ENCODE measurements at places on chromosomes 11 and 22.
A peak's percentile ranks its signal among the peaks of the same experiment; 100 is the strongest.

DNA sequence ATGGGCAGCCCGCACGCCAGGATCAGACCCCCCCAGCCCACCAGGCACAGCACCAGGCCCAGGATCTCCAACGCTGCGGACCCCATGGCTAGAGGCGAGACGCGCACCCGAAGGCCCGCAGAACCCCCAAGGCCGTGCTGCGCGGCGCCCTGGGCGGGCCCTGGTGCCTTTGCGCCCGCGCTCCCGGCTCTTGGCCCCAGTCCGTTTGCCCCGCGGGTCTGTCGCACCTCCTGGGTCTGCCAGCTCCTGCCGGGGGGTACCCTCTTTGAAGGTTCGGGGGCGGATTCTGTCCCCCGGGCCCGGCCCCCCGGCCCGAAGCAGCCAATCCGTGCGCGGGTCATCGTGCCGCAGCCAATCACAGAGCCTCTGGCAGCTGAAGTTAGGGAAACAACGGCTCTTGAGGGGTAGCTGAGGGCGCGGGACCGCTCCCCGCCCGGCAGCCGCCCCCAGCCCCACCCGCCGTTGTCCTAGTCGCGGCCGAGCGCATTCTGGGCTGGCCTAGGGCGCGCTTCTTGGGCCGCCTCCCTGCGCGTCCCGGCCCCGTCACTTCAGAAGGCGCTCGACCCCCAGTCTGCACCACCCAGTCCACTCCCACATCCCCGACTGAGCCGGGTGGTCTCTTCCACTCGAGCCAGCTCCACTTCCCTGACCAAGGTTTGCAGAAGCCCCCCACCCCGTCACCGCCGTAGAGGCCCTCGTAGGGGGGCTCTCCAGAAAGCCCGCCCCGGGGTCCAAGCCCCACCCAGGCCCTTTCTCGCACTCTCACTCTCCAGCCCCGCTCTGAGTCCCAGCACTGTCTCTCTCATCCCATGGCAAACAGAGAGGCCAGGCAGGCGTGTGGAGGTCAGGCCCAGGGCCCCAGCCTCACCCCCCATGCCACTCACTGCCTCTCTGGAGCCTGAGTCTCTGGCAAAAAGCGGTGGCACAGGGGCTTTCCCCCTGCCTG lies at the start of gene CLDN5:
Gene CLDN5, minus strand, starts transcription at position 241 of the 946 bp plus-strand sequence. Its CDS starts 155 bp downstream, at position 86.
- H3K4me3 ChIP-seq, result peak within 1 kb of the TSS; percentile 37
- no peak for DNase-seq
- no peaks in the 10 kb centered on the region for H3K36me3 ChIP-seq
- peaks cover 20% of the 10 kb centered on the region for H3K4me1 ChIP-seq
- H3K27me3 ChIP-seq, result peaks cover 7% of the 10 kb centered on the region
- no peak within 1 kb of the TSS for H3K27ac ChIP-seq

DNA sequence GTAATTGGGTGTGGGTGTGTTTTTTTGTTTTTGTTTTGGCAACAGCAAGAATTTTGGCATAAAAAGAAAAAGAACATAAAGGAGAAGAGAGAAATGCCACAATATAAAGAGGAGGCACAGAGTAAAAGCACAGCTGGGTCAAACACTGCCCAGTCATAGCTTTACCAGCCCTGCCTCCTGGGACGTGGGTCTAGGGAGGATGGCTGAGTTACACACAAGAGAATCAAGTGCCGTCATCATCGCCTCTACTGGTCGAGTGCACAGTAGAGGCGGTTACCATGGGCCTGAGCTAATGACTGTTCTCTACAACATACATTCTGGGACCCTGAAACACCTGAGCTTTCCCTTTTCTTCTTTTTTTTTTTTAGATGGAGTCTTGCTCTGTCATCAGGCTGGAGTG lies 87.6 kb upstream of the BID start:
- no peaks in the 10 kb centered on the region for H3K4me1 ChIP-seq
- no peak for DNase-seq
- H3K36me3 ChIP-seq, result peaks cover 10% of the 10 kb centered on the region
- no peak overlapping the region for H3K4me3 ChIP-seq

DNA sequence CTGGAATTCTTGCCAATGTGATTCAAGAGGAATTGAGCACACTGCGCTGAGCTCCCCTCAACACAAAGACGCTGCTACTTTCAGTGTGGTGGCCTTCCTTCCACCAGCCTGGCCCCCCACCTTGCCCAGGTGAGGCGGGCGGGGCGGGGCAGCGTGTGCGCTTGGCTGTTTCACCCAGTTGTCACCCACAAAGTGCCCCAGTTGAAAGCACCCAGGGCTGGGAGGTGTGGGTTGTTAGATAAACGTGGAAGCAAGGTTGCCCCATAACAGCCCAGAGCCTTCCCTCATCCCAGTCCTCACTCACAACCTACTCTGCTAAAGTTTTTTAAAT lies 43.1 kb downstream of the CACNG2 start:
- no peak for DNase-seq
- H3K4me1 ChIP-seq, result peaks cover 21% of the 10 kb centered on the region
- no peak overlapping the region for H3K4me3 ChIP-seq
- H3K36me3 ChIP-seq, result no peaks in the 10 kb centered on the region
- H3K27me3 ChIP-seq, result peaks cover 3% of the 10 kb centered on the region

GRCh38 chr11:118000850-118001228 lies 14.6 kb downstream of the IL10RA start:
- DNase-seq, result no peak
- H3K4me1 ChIP-seq, result no peaks in the 10 kb centered on the region
- H3K36me3 ChIP-seq, result no peaks in the 10 kb centered on the region
- no peak overlapping the region for H3K27ac ChIP-seq

DNA sequence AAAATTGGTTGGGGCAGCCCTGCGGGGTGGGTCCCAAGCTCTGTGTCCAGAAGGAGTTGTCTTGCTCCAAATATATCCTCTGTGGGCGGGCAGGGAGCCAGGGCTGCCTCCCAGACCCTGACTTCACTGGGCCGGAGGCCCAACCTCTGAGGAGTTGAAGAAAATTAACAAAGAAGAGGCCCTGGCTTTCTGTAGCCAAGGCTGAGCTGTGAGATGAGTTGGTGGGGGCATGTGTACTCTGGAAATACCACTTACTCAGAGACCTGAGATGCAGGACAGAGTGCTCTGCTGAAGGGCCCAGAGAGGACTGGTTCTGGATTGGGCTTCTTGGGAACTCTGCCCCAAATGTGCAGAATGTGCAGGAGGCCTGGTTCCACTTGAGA lies 96.3 kb downstream of the SWAP70 start:
- H3K4me1 ChIP-seq, result peaks cover 54% of the 10 kb centered on the region
- no peaks in the 10 kb centered on the region for H3K27me3 ChIP-seq
- DNase-seq, result peak; percentile 93
- no peaks in the 10 kb centered on the region for H3K36me3 ChIP-seq

DNA sequence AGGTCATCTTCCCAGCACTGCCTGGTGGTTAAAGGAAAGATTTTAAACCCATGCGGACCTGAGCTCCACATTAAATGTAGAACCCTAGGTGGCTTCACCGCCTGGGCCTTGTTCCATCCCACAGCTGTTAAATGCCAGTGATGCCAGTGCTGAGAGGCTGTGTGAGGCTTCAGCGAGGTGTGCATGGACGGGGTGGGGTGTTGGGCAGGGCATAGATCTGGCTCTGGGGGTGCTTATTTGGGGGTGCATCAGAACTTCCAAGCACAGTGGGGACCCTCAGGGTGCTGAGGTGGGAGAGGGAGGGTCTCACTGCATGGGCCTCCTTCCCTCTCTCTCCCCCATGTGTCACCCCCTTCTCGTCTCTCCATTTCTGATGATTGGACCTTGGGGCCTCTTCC lies 90.1 kb upstream of the B3GAT1 start:
- H3K4me1 ChIP-seq, result no peaks in the 10 kb centered on the region
- no peaks in the 10 kb centered on the region for H3K27me3 ChIP-seq
- H3K36me3 ChIP-seq, result no peaks in the 10 kb centered on the region

GRCh38 chr11:23564370-23564769 lies 704.1 kb upstream of the CCDC179 start:
- no peak overlapping the region for H3K27ac ChIP-seq
- no peaks in the 10 kb centered on the region for H3K36me3 ChIP-seq
- H3K4me3 ChIP-seq, result no peak overlapping the region

DNA sequence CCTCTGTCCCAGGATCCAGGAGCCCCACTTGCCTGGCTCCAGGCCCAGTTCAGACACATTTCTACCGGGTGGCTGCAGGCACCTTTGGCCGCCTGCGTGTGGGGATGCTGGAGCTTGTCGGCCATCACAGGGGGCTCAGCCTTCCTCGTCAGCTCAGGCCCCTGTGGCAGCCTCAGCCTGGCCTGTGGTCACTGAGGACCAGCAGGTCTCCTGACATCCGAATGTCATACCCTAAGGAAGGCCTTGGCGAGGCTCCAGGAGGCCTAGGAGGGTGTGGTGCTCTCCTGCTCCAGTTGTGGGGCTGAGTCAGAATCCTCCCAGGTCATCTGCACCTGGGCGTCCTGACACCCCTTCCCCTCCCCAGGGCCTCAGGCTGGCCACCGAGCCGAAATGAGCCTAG lies 14.9 kb upstream of the SOX10 start:
- H3K4me1 ChIP-seq, result peaks cover 17% of the 10 kb centered on the region
- no peak overlapping the region for H3K4me3 ChIP-seq
- no peak overlapping the region for H3K27ac ChIP-seq
- no peaks in the 10 kb centered on the region for H3K27me3 ChIP-seq

DNA sequence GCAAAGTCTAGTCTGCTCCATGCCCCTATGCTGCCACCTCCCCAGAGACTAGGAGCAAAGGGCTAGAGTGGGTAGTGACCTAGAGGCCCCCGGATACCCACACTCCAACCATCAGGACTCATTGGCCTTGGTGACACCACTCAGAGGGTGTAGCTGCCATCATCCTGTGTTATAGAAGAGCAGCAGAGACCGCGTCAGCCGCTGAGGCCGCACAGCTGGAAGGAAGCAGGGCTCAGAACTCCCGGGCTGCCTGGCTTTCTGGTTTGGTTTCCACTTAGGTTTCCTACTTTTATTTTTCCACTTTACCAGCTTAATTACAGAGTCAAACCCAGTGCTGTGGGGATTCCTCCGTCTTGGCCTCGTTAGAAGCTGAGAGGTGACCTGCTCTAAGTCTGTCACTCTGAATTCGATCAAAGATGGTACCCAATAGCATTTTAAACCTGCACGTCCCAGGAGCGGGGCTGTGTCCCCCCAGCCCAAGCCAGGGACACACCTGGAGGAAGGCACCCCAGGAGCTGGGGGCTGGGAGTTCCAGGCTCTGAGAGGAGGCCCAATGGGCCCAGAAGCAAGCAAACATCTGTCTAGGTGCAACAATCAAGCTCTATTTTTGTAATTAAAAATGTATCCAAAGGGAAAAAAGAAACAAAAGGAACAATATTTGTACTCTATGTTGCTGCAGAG lies 2.1 kb upstream of the CDKN1C start:
- H3K27ac ChIP-seq, result no peak overlapping the region
- H3K27me3 ChIP-seq, result no peaks in the 10 kb centered on the region
- no peak overlapping the region for H3K4me3 ChIP-seq
- H3K4me1 ChIP-seq, result peaks cover 12% of the 10 kb centered on the region
- no peaks in the 10 kb centered on the region for H3K36me3 ChIP-seq

DNA sequence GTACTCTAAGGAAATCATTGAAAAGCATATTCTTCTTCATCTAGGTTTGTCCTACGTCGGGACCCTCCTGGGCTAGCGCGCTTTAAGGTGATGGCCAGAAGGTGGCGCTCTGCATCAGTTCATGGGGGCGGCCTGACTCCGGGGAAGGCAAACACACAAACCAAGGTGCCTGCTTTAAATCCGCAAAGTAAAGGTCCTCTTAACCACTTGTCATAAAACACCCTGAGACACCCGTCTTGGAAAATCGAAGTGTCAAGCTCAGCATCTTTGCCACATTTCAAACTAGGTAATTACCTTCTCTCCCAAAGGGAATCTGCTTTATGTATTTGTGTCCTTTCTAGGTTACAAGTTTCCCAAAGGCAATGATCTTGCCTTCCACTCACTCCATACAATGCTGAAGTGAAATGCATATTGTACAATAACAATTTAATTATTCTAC lies 33.9 kb downstream of the LMO2 start:
- H3K27me3 ChIP-seq, result peaks cover 23% of the 10 kb centered on the region
- H3K27ac ChIP-seq, result no peak overlapping the region
- H3K4me1 ChIP-seq, result no peaks in the 10 kb centered on the region
- peak; percentile 27 for DNase-seq
- H3K36me3 ChIP-seq, result no peaks in the 10 kb centered on the region

DNA sequence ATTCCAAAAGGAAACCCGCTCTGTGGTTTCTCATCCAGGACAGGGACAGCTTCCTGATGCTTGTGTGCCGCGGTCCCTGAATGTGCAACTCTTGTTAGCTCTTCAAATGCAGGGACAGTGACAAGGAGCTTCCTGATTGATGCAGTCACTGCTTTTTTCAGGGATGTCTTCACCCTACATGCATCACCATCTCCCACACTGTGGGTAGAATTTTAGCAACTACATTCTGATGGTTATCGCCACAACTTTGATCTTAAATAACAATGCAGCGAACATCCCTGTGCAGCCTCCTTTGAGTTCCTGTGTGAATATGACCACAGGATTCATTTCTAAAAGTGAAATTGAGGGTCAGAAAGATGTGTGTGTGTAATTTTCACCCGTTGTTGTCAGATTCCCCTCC lies 115.0 kb downstream of the GGTLC2 start:
- H3K4me1 ChIP-seq, result no peaks in the 10 kb centered on the region
- H3K27ac ChIP-seq, result no peak overlapping the region
- no peaks in the 10 kb centered on the region for H3K36me3 ChIP-seq
- H3K4me3 ChIP-seq, result no peak overlapping the region

DNA sequence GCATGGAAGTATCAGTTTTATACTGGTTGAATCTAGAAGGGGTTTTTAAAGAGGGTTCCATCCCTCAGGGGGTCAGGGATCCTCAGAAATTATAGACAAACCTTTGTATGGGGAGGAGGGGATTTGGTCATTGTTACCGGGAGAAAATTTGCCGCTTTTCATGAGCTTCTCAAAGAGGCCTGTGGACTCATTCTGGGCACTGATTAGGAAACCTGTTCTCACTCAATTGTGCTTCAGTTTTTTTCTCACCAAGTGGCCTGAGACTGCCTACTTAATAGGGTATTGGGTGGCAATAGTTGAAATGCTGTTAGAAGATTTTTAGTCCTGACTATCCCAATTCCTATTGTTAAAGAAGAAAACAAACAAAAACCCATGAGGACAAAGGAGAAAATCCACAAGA lies 14.0 kb downstream of the MPEG1 start:
- H3K27ac ChIP-seq, result no peak overlapping the region
- H3K27me3 ChIP-seq, result peaks cover 17% of the 10 kb centered on the region
- H3K4me1 ChIP-seq, result no peaks in the 10 kb centered on the region
- no peaks in the 10 kb centered on the region for H3K36me3 ChIP-seq
- H3K4me3 ChIP-seq, result no peak overlapping the region

- no peak for DNase-seq
- H3K4me3 ChIP-seq, result no peak overlapping the region
- H3K4me1 ChIP-seq, result no peaks in the 10 kb centered on the region
- H3K36me3 ChIP-seq, result peaks cover 7% of the 10 kb centered on the region
These were observed 108.0 kb downstream of the PARVA start for GRCh38 chr11:12485328-12485727.

Measured in astrocyte (in vitro differentiated cells and primary cell).